NK-92 treated with Interleukin-12 subunit alpha and Interleukin-12 subunit beta, amount 100 ng/mL, for 24 hours (cell line): ENCODE measurements at places on chromosomes 6 and 20.

GRCh38 chr20:9918348-9918747 lies 79.5 kb upstream of the PAK5 start:
- DNase-seq, result no peak

- DNase-seq, result no peak
These were observed 275.0 kb upstream of the FLRT3 start for GRCh38 chr20:14612391-14612790.

DNA sequence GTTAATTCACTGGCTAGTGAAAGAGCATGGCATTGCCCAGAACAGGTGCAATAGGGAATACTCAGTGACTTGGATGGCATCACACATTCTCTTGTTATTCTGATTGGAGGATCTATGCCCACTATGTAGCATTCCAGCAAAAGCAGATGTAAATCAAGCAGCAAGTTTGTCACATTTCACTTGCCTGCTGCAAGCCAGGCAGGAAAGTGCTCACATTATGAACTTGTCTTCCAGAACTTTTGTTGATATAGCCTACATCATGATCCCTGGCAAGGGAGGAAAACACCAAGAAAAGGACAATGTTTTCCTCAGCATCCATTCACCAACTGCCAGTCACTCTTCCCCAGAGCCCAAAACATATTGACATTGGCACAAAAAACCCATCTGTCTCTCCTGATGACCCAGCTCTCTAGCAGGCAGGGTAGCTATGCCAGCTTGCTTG lies 77.8 kb downstream of the ARHGAP18 start:
- no peak for DNase-seq

GRCh38 chr20:21396599-21397340 lies 556 bp downstream of the NKX2-4 start:
- no peak for DNase-seq

GRCh38 chr6:158561938-158562337 lies 2.0 kb downstream of the TMEM181 start:
- DNase-seq, result no peak

DNA sequence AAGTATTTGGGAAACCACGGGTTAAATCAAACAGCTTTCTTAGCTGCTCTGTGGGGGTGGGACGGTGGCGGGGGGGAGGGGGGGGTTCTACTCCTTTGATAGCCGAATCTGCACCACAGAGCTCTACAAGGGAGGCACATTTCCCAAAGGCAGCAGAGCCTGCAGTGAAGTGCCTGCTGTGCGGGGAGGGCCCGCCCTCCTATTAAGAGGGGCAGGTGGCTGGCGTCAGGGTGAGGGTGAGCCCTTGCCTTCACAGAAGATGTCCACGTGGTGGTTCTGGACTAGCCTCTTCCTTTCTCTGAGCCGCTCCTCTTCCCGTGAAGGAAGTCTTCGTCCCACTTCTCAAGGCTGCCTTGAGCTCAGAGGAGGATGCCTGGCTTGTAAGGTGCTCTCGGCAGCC lies 174.9 kb upstream of the THBS2 start:
- no peak for DNase-seq

- no peak for DNase-seq
These were observed 16.3 kb upstream of the ADGRG6 start for GRCh38 chr6:142285235-142286087.

DNA sequence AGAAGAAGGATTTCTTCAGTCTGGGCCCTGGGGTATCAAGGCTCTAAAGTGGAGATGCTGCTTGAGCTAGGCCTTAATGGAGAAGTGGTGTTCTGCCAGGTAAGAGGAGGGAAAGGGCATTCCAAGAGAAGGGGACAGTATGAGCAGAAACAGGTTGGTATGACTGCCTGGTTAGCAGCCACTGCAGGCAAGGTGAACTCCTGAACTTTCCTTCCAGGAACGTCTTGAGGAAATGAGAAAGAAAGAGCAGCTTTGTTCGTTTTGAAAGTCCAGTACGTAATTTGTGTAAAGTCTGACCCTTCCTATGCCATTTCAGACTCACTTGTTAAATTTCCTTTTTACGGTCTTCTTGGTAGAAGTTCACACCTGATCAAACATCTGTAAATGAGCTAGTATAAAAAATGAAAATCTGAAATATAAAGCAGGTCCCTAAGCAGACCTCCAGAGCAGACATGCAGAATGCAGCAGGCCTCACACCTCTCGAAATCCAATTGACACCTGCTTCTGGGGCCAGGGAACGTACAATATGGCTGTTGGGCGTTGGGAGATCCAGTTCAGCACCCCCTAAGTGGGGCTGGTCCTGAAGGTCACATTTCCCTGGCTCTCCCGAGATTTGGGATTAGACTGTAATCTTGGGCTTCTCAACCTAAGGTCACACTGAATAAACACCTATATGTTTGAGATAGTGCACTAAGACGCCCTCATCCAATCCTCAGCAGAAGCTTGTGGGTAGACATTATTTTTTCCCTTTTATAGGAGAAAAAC lies 33.6 kb downstream of the MYLK4 start:
- DNase-seq, result no peak

DNA sequence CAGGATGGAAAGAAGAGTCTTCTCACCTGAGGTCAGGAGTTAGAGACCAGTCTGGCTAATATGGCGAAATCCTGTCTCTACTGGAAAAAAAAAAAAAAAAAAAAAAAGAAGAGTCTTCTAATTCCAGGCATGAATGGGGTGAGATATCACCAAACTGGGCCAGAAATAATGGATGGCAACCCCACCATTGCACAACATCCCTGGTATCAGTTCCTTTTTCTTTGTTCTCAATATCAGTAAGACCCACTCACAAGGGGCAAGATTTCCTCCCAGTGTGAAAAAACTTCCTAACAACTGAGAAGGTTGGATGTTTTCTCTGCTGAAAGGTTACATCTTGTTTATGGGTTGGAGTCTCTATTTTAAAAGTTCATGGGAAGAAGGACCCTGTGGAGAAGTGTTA lies 23.6 kb upstream of the NR2E1 start:
- no peak for DNase-seq

DNA sequence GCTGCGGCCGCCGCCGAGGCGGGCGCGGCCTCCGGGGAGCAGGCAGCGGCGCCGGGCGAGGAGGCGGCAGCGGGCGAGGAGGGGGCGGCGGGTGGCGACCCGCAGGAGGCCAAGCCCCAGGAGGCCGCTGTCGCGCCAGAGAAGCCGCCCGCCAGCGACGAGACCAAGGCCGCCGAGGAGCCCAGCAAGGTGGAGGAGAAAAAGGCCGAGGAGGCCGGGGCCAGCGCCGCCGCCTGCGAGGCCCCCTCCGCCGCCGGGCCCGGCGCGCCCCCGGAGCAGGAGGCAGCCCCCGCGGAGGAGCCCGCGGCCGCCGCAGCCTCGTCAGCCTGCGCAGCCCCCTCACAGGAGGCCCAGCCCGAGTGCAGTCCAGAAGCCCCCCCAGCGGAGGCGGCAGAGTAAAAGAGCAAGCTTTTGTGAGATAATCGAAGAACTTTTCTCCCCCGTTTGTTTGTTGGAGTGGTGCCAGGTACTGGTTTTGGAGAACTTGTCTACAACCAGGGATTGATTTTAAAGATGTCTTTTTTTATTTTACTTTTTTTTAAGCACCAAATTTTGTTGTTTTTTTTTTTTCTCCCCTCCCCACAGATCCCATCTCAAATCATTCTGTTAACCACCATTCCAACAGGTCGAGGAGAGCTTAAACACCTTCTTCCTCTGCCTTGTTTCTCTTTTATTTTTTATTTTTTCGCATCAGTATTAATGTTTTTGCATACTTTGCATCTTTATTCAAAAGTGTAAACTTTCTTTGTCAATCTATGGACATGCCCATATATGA lies 3.2 kb downstream of the MARCKS start:
- DNase-seq, result no peak

GRCh38 chr6:17212546-17213371 lies 68.4 kb upstream of the RBM24 start:
- DNase-seq, result no peak

- no peak for DNase-seq
These were observed 59.9 kb upstream of the SOX4 start for GRCh38 chr6:21533678-21534077.

GRCh38 chr6:161436106-161436876 lies 162.4 kb upstream of the AGPAT4 start:
- no peak for DNase-seq

GRCh38 chr6:1860756-1861348 lies 251.1 kb downstream of the FOXC1 start:
- DNase-seq, result no peak

DNA sequence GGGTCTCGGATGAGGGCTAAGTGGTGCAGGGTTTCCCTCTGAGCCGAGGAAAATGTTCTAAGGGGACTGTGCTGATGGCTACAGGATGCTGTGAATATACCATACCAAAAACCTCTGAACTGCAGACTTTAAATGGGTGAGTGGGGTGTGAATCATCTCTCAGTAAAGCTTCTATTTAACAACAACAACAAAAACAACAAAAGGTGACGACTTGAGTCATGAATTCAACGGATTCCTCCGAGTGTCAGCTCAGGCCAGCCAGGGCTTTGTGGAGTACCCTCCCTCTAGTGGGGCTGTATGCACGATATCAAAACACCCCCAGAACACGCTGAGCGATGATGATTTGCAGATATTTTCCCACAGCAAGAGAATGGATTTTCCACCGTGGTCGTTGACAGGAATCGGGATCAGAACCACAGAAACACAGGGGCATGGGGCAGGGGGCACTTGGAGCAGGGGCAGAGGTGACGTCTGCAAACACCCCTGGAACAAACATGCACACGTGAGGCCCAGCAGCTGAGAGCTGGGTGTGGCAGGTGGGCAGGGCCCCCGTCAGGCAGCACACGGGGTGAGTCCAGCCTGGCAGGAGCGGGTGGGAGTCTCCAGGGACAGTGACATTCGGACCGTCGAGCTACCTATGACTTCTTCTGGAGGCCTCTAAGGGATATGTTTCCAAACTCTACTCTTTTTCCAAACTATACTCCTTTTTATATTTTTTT lies 38.6 kb downstream of the SLC2A4RG start:
- no peak for DNase-seq

DNA sequence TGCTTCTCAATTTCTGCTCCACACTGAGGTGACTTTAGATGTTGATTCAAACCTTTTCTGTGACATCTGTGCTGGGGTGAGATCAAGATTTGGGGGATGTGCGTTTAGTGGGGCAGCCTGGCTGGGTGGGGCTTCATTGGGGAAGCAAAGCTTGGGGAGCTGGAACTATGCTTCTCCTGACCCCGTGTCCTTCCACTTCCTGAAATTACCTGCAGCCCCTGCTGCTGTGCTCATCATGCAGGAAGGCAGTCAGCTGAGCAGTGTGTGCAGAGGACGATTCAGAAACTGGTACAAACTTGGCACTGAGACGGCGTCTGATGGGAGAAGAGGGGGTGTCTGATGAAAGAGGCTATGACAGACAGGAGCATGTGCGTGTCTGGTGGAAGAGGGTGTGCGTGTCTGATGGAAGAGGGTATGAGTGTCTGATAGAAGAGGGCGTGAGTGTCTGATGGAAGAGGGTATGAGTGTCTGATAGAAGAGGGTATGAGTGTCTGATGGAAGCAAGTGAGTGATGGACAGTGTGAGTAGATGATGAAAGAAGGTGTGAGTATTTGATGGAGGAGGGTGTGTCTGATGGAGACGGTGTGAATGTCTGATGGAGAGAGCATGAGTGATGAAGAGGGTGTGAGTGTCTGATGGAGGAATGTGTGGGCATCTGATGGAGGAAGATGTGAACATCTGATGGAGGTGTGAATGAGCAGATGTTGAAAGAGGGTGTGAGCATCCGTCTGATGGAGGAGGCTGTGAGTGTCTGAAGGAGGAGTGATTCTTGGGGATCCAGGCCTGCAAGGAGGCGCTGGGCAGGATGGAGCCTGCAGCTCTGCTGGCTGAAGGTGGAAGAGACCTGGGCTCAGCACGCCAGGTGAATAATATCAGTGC lies 103.4 kb downstream of the SYCP2 start:
- no peak for DNase-seq

GRCh38 chr6:39908838-39909583 lies 25.3 kb downstream of the MOCS1 start:
- no peak for DNase-seq

DNA sequence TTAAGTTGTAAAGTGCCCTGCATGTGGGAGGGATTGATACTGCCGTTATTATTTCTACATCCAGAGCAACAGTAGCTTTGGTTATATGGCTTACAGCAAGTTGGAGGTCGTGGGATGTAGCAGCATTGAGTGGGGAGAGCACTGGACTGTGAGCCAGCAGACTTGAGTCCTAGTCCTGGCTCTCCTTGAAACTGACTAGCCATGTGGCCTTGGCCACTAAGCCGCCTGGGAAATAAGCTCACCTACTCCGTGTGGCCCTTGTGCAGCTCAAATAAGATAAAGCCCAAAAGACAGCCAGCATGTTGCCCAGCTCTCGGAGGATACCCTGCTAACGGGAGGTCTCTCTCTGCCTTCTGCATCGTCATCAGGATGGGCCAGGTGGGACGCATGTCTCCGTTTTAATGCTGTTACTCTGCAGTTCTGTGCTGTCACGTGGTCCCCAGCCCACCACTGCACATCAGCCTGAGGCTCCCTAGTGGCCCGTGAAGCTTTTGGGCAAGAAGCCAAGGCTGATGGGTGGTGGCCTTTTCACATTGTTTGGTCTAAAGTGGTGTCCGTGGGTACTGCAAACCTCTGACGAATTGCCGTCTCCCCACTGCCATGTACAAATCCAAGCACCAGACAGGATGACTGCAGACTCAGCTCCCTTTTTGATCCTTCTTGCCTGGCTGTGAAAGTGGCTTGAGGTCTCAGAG lies 7.9 kb downstream of the EPB41L1 start:
- no peak for DNase-seq

DNA sequence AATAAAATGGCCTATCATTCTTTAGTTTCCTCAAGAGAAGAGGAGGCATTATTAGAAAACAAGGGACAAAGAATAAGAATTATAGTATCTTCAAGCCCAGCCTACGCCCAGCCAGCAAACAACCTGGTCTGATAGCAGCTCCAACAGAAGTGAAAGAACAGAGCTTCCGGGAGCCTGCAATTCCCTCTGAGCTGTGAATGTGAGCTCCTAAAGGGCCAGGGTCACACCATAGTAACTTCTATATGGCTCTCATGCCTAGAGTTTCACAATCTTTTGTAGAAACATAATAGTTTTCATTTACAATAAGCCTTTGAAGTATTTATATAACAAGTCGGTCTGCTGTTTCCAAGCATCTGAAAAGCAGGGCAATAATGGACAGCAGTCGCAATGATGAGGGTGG lies 116.5 kb downstream of the SMLR1 start:
- DNase-seq, result no peak

- no peak for DNase-seq
These were observed 13.2 kb upstream of the SSTR4 start for GRCh38 chr20:23021951-23022350.

GRCh38 chr6:43717822-43718221 lies 30.2 kb upstream of the MRPS18A start:
- no peak for DNase-seq

GRCh38 chr6:43125119-43125518 lies 46.0 kb upstream of the SRF start:
- no peak for DNase-seq

GRCh38 chr20:16714751-16715150 lies 15.1 kb upstream of the SNRPB2 start:
- no peak for DNase-seq

DNA sequence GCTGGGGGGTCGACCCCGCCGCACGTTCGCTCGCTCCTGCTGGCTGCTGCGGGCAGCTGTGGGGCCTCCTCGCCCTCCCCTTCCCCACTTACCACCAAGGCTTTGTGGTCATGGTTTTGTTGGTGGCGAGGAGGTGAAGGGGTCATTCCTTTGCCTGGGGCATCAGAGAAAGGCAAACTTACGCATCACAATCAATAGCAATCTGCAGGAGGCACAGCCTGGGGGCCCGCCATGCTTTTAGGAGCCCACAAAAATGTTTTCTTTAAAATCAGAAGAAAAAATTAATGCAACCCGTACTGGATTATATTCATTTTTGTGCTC lies 137.0 kb downstream of the IMPG1 start:
- DNase-seq, result no peak
